ENCODE measurements at places on chromosomes 7 and 10.
A peak's percentile ranks its signal among the peaks of the same experiment; 100 is the strongest.

GRCh38 chr7:50397320-50397970, 52.7 kb downstream of the FIGNL1 start:
- no peak for DNase-seq

GRCh38 chr10:118712930-118713634, 41.7 kb downstream of the CACUL1 start:
- DNase-seq, result no peak

DNA sequence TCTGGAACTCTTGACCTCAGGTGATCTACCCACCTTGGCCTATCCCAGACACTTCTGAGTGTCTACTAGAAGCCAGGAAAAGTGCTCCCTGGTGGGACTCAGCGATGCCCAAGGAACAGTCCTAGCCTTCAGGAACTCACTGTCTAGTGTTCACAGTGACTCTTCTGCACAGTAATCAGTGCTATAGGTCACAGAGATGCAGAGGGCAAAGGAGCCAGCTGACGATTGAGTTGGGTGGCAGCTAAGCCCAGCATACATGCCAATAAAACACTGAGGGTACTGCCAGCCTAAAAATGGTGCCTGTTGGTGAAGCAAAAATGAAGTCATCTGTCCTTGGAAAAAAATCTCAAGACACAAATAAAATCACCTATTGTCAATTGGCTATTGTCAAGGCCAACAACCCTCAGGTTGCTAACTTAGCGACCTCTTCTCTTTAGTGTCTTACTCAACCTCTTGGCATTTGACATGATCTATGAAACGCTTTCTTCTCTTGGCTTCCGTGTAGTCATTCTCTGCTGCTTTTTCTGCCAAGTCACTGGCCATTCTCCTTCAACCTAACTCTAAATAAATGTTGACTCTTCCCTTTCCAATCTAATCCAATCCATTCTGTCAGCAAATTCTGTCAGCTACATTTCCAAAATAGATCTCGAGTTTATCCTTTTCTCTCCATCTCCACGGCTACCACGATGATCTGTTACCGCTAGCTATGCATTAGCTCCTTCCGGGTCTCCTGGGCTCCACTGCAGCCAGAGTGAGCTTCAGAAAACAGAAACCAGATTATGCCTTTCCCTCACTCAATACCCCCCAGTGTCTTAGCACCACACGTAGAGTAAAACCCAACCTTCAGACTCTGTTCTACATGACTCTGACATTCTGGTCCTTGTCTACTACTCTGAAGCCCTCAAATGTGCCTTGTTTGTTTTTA, 99.2 kb downstream of the ATXN7L1 start:
- no peak for DNase-seq

DNA sequence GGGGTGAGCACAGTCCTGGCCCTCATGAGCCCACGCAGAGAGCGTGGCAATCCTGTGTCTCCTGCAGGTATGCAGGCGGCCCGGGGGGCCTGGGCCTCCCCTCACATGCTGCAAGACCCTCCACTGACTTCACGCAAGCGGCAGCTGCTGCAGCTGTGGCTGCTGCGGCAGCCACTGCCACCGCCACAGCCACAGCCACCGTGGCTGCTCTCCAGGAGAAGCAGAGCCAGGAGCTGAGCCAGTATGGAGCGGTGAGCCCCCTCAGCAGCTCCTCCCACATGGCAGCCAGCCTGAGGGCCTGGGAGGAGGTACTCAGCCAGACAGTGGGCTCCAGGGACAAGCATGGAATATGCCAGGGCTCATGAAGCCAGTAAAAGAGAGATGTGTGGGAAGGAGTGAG, 8.7 kb downstream of the ZMIZ2 start:
- DNase-seq, result peak; percentile 4

Data from nucleus accumbens (tissue), 56 donors.